ENCODE measurements at places on chromosomes 2 and 18.
A peak's percentile ranks its signal among the peaks of the same experiment; 100 is the strongest.

DNA sequence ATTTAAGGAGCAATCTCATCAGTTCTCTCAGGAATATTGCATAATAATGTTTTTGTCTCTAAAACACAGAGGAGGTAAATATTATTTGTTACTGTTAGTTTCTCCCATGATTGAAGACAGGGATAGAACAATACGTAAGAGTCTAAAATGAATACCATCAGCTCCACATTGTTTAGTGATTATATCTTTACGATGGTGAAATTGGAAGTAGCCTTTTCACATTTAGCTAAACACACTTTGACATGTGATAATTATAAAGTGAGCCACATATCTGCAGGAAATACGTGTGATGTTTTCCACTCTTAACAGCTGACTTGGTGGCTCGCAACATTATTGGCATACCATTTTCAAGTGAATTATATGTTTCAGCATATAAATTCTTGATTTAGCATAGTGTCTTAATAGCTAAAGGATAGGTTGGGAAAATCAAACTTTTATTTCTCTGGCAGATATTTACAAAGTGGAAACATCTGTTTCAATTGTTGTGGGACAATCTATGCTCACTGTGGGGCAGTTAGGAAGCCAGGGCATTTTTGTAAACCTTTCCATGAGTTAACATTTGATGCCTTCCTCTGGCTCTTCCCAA lies 208.1 kb upstream of the RASGRP3 start:
- DNase-seq = no peak

- no peak for DNase-seq
Measured at GRCh38 chr2:175976391-175977157, 25.5 kb downstream of the LNPK start.

DNA sequence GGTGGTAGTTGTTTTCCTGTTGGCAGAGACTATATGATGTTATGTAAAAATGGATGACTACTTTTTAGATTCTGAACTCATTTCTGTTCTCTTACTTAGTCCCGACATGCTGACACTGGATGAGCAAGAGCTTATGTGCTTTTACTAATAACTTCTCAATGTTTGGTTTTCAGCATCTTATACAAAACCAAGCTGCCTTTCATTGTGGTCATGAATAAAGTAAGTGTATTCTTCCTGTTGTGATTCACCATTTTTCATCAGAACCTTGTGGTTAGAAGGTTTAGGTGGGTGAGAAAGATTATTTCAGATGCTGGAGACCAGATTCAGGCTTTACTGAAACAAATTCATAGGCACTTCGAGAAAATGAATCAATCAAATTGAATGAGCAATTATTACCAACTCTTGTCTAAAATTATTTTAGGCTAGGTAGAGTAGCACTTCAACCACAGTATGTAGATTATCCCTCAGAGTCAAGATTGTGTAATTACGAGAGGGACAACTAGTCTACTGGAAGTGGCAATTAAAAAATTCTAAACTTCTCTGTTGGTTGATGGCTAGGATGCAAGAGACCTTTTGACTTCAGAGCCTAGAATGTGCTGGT lies 9.3 kb downstream of the GPN1 start:
- DNase-seq = no peak

DNA sequence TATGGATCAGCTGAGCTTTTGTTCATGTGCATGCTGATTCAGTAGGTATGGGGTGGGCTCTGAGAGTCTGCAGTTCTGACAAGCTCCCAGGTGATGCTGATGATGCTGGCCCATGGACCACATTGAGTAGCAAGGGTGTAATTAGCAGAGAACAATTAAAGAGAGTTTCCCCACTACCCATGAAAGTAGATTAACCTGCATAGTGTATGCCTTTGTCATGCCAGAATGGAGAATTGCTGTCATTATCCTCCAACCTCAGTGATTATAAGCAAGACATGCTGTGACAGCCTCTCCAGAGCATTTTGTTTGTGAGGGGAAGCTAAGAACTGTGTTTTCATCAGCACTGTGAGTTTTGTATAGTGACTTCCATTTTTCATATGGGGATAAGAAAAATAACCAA lies 59.5 kb upstream of the LYPD1 start:
- DNase-seq = no peak

DNA sequence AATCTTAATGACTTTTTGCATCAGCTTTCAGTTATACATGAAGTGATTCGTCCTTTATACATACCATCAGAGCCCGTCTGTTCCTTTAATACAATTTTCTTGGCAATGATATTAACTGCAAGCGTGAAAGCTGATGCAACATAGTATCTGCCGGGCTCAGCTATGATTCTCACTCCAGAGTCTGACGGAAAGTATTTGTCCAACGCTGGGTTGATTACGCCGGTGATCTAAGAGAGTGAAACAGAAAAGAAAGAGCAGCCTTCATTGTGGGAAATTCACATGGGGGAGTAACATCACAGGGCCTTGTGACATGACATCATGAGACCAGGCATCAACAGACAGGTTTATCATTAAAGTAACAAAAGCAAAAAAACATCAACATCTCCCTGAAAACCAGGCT lies 6.2 kb downstream of the ODC1 start:
- no peak for DNase-seq

- peak; percentile 15 for DNase-seq
Measured at GRCh38 chr2:234483568-234484251, 13.2 kb downstream of the ARL4C start.

DNA sequence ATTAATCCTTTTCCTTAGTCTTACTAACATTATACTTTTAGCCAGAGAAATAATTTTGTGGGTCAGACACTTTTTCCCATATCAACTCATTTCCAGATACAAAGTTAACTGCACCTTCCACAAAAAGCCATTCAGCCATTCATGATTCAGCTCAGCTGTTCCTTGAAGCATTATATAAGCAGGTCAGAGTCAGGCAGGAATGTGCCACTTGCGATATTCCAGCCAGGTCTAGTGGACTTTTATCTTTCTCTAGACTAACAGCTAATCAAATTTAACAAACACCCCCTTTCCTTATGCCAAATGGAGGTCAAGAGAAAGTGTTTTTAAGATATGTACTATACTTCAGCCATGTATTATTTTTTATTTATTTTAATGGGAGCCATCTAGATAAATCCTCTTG lies 75.6 kb upstream of the EPB41L3 start:
- DNase-seq = no peak

DNA sequence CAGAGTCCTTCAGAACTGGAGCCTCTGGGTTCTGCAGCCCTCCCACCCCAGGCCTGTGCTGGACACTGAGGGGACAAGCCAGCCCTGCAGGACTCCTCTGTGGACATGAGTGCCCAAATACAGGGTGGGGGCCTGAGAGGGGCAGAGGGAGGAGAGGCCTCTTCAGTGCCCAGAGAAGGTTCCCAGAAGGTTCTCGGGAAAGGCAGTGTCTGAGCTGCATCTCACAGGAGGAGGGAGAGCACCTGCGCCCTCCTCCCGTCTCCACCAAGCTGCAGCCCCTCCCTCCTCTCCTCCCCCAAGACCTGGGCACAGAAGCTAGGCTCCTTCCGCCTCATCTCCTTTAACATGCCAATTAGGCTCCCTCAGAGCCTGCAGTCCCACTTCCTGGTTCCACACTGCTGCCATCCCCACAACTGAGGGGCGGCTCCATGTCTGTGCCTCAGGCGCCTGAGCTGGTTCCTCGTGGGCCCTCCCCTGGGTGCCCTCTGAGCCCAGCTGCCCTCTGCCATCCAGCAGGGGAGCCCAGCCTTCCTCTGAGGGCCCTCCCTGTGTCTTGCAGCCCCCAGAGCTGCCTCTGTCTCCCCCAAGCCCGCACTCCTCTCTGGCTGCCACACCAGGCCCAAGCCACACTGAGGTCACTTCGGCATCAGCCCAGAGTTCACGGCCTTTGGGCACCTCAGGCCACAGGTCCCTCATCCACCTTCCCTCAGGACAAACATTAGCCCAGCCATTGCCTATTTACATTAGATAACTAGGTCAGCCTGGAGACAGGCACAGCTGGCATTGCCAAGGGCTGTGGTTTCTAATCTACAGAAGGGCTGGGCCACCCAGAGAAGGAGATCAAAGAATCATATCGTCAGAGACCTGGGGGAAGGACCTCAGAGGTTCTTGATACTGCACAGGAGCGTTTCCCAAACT lies 28.9 kb downstream of the KCNK3 start:
- no peak for DNase-seq

DNA sequence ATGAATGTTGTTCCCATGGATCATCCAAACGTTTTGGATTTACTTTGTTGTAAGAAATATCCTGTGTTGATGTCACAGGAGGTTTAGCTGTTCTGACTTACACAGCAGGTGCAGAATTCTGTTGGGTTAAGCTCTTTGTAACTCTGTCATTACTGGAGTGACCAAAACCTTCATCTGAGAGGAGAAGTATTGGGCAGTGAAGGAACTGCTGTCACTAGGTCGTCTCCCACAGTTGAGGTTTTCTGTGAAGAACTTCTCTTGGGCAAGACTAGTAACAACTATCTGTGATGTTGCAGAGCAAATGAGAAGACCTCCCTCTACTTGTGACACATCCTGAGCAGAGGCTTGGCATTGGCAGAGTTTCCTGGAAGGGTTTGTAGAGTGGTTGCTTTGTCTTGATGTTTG lies 2.9 kb downstream of the SPTBN1 start:
- DNase-seq = no peak

- no peak for DNase-seq
Measured at GRCh38 chr18:23038712-23039111, 96.6 kb upstream of the CABLES1 start.

- no peak for DNase-seq
Measured at GRCh38 chr2:239544143-239544917, 143.5 kb upstream of the HDAC4 start.

DNA sequence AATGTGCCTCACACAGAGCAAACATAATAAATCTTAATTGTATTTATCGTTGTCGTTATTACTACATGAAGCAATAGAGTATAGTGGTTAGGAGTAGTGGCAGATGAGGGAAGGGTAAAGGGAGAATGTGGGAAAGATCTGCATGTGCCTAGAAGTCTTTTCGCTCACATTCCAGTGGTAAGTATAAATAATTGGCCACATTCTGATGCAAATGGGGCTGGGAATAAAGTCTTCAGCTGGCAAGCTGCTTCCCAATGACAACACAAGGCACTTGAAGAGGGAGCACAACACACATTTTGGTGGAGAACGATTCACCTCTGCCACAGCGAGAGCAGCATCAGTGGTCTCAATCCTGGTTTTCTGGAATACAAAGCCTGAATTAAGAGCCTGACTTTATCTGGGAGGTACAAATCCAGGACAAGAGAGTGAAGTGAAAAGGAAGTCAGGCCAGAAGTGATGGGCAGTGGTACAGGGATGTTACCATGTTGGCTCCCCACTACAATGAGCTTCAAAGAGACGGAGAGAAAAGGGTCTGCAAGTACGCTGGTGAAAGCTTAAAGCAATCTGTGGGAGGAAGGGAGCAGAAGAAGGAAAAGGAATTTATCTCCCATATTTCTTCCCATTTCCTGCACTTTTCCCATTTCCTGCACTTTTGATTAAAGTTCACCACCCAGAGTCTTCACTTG lies 112.3 kb downstream of the ARHGAP15 start:
- peak; percentile 23 for DNase-seq

- DNase-seq = no peak
Measured at GRCh38 chr18:34128436-34128835, 96.3 kb downstream of the NOL4 start.

DNA sequence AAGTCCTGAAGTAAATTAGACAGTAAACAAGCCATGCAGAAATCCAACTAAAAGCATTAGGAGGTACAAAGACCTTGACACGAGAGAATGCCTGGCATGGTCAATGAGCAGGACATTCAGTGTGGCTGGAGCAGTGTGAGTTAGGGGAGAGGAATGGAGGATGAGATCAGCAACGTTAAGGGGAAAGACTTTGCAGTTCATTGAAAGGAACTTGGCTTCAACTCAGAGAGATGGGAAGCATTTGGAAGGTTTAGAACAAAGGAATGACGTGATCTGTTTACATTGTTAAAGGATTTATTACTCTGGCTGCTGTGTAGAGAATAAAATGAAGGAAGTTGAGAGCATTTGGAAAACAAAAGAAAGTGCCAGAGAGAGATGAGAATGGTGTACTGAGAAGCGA lies 621.3 kb downstream of the XIRP2 start:
- peak; percentile 8 for DNase-seq

DNA sequence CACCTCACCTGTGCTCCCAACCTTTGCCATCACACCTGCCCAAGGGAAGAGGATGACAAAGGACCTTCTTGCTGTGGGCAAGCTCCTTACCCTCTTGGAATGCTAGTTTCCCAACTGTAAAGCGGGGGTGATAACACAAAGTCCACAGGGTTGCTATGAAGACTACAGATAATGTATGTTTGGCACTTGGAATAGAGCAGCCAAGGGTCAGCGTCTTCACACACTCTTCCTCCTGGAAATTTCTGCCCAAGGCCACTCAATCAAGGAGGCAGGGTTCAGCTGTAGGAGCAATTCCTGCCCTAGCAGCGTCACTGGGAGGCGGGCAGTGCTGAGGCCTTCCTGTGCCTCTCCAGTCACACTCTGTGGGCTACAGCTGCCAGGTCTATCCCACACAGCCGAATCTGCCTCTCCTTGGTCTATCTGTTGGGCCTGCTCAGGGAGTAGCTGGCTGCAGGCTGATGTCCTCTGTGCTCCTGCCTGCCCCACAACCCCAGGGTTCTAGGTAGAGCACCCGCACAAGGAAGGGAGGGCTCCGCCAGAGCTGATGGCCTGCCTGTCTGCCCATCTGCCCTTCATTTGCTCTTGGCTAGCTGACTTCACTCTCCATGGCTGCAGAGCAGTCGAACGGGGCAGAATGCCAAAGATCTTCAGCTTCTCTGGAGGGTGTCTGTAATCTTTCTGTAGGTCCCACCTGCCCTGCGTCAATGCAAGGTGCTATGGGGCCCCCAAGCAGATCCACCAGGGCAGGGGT lies 91.9 kb downstream of the MRO start:
- no peak for DNase-seq

- no peak for DNase-seq
Measured at GRCh38 chr2:163324677-163325076, 411.1 kb downstream of the FIGN start.

GRCh38 chr2:30717081-30717650 lies 90.1 kb downstream of the CAPN13 start:
- DNase-seq = no peak

DNA sequence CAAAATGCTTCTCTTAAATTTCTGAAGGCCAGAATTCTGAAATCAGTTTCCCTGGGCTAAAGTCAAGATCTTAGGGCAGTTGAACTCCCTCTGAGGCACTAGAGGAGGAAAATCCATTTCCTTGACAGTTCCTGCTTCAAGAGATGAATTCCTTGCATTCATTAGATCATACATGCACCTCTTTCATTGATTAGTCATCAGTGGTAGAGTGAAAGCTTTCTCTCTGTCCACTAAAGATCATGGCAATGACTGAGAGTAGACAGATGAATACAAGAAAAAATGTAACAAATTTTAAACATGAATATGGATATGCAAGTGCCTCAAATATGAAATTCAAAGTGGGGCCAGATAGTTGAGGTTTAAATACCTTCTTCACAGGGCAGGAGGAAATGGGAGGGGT lies 693.4 kb upstream of the TMEFF2 start:
- DNase-seq = no peak

DNA sequence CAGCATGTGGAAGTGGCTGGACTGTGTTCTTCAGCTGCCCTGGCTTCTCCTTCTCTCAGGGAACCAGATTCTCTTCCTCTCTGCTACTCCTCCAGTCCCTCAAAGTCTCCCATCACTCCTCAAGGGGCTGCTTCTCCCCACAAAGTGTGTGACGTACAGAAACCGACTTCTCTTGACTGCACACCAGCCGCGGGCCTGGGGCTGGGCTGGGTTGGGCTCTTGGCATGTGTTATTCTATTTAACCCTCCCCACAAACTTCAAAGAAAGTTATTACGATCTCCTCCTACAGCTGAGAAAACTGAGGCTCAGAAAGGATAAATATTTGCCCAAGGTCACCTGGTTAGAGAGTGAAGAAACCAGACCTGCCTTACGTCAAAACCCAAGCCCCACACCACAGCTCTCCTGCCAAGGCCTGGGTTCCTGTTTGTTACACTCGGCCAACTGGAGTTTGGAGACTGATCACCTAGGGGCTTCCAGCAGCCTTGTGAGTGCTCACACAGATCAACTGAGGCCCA lies 269.0 kb downstream of the TFCP2L1 start:
- DNase-seq = no peak
